ENCODE measurements at places on chromosomes 2 and 18. TPM values are rescaled to one million over a fixed set of nuclear protein-coding genes. Genes with fewer than 3 reads are reported as not detected.

DNA sequence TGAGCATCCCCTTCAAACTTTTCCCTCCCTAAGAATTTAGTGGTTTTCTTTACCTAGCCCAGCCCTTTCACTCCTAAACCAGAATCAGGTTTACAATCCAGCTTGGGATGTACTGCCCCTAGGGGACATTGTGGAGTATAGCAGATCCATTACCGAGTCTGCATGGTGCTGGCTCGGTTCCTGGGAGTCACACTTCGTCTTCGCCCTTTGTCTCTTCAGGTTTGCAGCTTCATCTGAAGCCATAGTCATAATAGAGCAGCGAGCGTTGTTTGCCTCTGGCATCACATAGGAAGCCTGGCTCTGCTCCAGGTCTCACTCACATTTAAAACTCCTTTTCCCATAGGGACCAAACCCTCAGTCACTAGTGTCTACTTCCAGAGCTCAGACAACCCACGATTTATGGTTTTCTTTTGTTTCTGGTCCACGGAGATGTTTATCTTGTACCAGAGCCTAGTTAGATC lies 16.8 kb upstream of the LYPD6 start:
- H3K36me3 ChIP-seq: no peaks in the 10 kb centered on the region
- DNase-seq: no peak
- no peak overlapping the region for H3K27ac ChIP-seq
- H3K4me3 ChIP-seq: no peak overlapping the region
- H3K4me1 ChIP-seq: no peaks in the 10 kb centered on the region

DNA sequence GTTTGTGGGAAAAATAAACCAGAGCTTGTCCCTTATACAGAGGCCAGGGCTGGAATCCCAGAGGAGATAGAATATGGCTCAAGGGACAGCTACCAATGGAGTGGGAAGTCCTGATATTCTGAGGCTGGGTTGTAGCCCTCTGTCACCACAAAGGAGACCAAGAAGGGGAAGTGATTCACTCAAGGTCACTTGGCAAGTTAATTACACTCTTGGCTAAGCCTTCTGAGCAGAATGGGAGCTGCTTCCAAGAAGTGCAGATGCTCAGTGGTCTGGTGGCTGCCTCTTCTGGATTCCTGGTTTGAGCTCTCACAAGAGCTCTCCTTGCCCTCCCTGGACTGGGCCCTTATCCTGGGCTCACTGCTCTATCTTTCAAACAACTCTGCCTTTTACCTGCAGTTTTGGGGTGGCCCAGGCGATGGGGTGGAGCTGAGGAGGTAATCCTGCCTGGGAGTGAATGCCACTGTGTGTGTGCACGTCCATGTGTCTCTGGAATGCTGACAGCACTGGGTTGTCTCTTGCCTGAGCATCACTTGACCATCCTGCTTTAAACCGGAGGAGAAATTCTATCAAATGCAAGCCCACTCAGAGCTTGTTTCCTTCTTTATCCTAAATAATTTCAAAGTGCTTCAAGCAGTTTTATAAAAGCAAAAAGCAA lies 168.2 kb downstream of the KCNS3 start:
- H3K27ac ChIP-seq: no peak overlapping the region
- no peak for DNase-seq
- no peak overlapping the region for H3K4me3 ChIP-seq

- H3K27ac ChIP-seq: no peak overlapping the region
- peaks cover 29% of the 10 kb centered on the region for H3K27me3 ChIP-seq
- H3K36me3 ChIP-seq: no peaks in the 10 kb centered on the region
- H3K4me1 ChIP-seq: no peaks in the 10 kb centered on the region
Measured at GRCh38 chr2:153870308-153870707, 1.4 kb upstream of the GALNT13 start.

DNA sequence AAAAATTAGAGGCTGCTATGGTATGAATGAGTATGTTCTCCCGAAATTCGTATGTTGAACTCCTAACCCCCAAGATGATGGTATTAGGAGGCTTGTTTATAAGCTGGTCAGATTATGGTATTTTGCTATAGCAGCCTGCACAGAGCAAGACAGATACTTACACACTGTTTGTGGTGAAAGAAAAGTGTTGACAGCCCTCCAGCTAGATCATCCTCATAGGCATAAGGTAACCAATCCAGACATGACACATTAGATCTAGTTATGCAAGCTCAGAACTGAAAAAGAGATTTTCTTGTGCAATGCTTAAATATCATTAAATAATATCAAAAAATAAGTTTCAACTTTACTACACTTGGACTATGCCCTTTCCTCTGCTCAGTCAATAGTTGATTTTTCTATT lies 107.1 kb downstream of the ABCA12 start:
- no peaks in the 10 kb centered on the region for H3K4me1 ChIP-seq
- DNase-seq: no peak
- H3K4me3 ChIP-seq: no peak overlapping the region
- no peak overlapping the region for H3K27ac ChIP-seq
- no peaks in the 10 kb centered on the region for H3K36me3 ChIP-seq
- H3K27me3 ChIP-seq: no peaks in the 10 kb centered on the region

DNA sequence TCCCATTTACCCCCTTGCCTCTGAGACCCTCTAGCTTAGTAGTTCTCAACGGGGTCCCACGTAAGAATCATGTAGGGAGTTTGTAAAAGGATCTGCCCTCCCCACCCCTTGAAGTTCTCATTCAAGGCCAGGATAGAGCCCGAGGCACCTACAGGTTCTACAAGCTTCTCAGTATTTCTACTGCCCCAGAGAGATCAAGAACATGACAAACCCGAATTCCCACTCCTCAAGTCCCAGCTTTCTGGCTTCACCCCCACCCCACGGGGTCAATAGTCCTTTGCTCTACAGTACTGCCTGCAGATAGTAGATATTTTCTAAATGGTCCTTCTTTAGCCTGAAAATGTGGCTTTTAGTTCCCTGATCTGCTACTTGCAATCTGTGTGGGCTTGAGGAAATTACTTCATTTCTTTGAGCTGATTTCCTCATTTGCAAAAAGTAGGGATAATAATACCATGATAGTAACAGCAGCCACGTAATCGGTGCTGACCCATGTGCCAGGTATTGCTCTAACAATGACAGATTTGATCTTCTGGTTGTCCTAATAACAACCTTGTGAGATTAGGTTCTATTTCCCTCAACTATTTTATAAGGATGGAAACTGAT lies 7.1 kb downstream of the CIB4 start:
- H3K4me1 ChIP-seq: no peaks in the 10 kb centered on the region
- no peak for DNase-seq
- H3K27ac ChIP-seq: no peak overlapping the region
- no peak overlapping the region for H3K4me3 ChIP-seq
- peaks cover 13% of the 10 kb centered on the region for H3K27me3 ChIP-seq
- H3K36me3 ChIP-seq: no peaks in the 10 kb centered on the region

DNA sequence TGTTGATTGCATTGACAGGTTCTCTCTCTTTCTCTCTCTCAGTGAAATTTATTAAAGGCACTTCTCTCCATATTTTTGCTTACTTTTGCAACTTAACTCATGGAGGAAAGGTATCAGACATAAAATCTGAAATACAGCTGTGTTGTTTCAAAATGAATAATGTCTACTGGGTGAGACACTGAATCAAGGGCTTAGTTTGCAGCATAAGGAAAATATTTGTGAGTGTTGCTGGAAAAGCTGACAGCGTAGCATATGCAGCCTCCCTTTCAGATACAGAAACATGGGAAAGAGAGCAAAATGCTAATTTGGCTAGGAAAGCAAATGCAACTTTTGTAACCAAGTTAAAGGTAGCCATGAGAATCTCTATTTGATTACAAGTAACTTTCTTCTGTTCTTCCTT lies 81.5 kb upstream of the COL3A1 start:
- H3K27ac ChIP-seq: no peak overlapping the region
- H3K36me3 ChIP-seq: no peaks in the 10 kb centered on the region
- no peaks in the 10 kb centered on the region for H3K27me3 ChIP-seq
- no peaks in the 10 kb centered on the region for H3K4me1 ChIP-seq

- no peak for DNase-seq
- no peaks in the 10 kb centered on the region for H3K36me3 ChIP-seq
- no peak overlapping the region for H3K27ac ChIP-seq
Measured at GRCh38 chr18:70390371-70391090, 101.7 kb downstream of the SOCS6 start.

DNA sequence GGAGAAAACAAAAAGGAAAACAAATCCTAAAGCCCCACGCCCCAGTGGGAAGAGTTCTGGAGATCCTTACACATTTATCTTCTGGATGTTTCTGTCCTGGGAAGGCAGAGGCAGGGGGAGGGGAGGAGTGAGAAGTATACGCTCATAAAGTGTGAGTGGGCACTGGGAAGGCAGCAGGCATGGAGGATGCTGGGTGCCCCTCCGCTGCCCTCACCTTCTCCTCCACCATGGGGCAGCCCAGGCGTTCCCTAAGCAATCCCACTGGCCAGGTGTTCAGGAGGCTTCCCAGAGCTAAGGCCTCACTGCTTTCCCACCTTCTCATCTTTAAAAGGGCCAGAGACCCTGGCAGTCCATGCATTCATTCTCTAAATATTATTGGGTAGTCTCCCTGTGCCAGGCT lies 112.0 kb upstream of the SMAD2 start:
- H3K4me3 ChIP-seq: no peak overlapping the region
- H3K4me1 ChIP-seq: peaks cover 9% of the 10 kb centered on the region
- DNase-seq: peak; percentile 29
- no peaks in the 10 kb centered on the region for H3K27me3 ChIP-seq
- no peak overlapping the region for H3K27ac ChIP-seq
- H3K36me3 ChIP-seq: no peaks in the 10 kb centered on the region

DNA sequence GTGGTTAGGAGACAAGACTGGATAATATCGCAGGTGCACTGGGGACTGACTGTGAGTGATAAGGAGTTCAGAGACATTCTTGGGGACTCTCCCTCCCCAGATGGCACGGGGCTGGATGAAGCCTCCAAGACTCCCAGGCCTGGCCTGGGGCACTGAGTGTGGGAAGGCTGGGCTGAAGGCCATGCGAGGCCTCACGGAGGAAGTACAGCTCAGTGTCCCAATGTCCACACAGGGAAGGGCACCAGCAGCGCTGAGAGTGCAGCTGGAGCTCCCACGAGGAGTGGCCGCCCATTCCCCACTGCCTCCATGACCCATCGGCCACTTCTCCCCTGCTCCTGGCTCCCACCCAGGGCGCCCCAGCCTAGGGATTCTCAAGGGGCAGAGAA lies 6.5 kb downstream of the MFSD2B start:
- no peaks in the 10 kb centered on the region for H3K36me3 ChIP-seq
- peaks cover 4% of the 10 kb centered on the region for H3K27me3 ChIP-seq
- DNase-seq: no peak
- no peak overlapping the region for H3K4me3 ChIP-seq

- no peak overlapping the region for H3K27ac ChIP-seq
- H3K4me3 ChIP-seq: no peak overlapping the region
- peaks cover 6% of the 10 kb centered on the region for H3K36me3 ChIP-seq
- no peaks in the 10 kb centered on the region for H3K4me1 ChIP-seq
- H3K27me3 ChIP-seq: no peaks in the 10 kb centered on the region
Measured at GRCh38 chr18:35711227-35711626, 129.7 kb downstream of the GALNT1 start.

GALNT3 gene
- 7.8 TPM for polyA plus RNA-seq

CDH2 gene
- polyA plus RNA-seq: 1.5 TPM

ADCYAP1 gene
- polyA plus RNA-seq: not detected

METTL4 gene
- 10.3 TPM for polyA plus RNA-seq

AFF3 gene
- polyA plus RNA-seq: 6.0 TPM
